ENCODE measurements at places on chromosomes 1 and 21.
A peak's percentile ranks its signal among the peaks of the same experiment; 100 is the strongest.

DNA sequence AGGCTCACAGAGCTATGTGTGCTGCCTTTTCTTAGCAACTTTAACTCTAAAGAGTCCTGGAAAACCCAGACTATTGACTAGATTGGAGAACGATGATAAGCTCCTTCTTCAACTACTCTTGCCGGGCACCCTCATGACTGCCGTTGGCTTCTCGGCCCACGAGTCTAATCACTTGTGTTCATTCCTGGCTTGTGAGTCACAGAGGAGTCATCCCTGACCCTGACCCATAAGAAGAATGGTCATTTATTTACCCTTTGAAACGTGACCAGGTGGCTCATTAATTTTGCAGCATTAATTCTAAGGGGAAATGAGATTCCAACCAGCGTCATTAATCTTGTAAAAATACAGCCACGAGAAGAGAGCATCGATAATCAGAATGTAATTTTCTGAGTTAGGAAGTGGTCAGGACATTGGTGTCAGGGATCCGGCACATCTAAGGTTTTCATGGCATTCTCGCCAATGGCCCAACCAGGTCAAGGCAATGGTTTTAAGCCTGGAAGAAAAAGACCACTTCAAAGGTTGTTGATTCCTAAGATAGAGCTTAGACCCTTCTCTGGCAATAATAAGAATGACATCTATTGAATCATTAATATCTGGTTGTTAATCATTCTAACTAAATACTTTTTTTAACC, 183.6 kb upstream of the RUNX1 start:
- DNase-seq: no peak

DNA sequence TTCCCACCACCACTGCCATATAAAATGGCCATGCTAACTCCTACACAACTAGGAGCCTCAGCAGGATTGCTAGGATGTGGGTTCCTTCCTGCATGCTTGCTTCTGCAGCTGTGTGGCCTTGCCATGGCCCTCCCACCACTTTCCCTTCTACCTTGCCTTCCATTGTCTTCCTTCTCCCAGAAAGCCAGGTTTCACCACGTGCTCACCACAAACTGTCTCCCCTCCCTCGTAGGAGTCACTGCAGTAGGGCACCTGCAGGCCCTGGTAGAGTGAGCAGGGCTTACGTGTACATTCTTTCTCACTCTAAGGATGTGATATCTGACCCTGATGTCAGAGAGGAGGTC, 3.7 kb downstream of the C1orf226 start:
- DNase-seq: no peak

DNA sequence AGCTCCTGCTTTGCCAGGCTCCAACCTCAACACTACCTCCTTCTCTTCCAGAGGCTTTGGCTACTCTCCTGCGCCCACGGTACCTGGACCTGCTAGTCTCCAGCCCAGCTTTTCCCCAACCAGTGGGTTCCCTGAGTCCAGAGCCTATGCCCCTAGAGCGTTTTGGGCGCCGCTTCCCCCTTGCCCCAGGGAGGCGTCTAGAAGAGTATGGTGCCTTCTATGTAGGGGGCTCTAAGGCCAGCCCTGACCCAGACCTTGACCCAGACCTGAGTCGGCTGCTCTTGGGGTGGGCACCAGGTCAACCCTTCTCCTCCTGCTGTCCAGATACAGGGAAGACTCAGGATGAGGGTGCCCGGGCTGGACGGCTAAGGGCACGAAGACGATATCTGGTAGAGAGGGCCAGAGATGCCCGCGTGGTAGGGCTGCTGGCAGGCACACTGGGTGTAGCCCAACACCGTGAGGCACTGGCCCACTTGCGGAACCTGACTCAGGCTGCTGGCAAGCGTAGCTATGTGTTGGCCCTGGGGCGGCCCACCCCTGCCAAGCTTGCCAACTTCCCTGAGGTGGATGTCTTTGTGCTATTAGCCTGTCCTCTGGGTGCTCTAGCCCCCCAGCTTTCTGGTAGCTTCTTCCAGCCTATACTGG, 1.6 kb downstream of the DPH2 start:
- DNase-seq: no peak

- no peak for DNase-seq
Measured at GRCh38 chr1:87760654-87761053, 432.0 kb downstream of the LMO4 start.

- DNase-seq: no peak
Measured at GRCh38 chr1:15322648-15323350, 75.8 kb downstream of the FHAD1 start.

GRCh38 chr1:108628665-108629064, 32.2 kb downstream of the HENMT1 start:
- no peak for DNase-seq

DNA sequence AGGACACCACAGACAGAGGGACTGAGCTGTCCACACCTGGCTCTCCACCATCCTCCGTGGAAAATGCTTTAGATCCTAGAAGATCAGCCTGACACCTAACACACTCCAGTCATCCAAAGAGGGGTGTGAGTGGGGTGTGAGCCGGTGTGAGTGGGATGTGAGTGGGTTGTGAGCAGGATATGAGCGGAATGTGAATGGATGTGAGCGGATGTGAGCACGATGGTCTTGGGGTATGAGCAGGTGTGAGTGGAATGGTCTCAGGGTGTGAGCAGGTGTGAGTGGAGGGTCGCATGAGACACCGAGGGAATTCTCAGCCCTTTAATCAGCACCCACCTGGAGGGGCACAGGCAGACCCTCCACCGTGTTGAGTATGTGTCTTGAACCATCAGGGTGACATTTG, 851 bp downstream of the TCP10L start:
- DNase-seq: no peak

DNA sequence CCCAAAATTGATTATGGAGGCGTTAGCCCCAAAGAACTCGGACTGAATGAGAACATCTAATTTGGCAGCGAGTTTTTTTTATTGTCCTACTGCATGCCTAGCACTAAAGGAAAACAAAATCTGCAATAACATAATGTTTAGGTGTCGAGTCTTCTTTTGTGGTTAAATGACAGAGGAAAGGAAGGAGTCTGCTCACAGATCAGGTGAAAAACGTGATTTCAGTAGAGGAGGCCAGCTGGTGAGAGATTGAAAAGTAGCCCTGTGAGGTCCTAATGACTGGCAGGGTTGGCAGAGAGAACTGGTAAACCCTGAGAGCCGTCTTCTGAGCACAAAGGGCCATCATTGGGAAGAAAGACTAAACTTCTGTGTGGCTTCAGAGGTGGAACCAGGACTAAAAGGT, 24.2 kb downstream of the WDTC1 start:
- DNase-seq: no peak

GRCh38 chr1:16921391-16922185, at the start of gene CROCC:
CROCC (plus strand) TSS chr1:16921931; CDS start chr1:16922019, 88 bp downstream.
- DNase-seq: peak; percentile 33

- no peak for DNase-seq
Measured at GRCh38 chr1:200245473-200245872, 164.4 kb downstream of the ZNF281 start.

DNA sequence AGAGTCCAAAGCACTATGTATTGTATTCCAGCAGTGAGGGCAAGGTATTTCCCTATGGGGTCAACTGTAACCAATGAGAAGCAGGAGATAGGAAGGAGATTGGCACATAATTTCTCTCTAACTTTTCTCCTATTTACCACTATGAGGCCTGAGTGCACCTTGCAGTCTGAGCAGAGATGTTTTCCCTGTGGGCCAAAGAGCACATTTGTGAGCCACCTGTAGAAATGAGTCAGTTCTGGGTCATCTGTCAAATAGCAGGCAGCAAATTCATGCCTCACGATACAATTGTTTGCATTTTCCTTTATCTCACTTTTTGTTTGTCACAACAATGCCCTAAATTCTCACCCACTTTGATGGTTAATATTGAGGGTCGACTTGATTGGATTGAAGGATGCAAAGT, 547.2 kb upstream of the NCAM2 start:
- no peak for DNase-seq

- DNase-seq: no peak
Measured at GRCh38 chr1:30853350-30853749, 55.2 kb downstream of the SDC3 start.

DNA sequence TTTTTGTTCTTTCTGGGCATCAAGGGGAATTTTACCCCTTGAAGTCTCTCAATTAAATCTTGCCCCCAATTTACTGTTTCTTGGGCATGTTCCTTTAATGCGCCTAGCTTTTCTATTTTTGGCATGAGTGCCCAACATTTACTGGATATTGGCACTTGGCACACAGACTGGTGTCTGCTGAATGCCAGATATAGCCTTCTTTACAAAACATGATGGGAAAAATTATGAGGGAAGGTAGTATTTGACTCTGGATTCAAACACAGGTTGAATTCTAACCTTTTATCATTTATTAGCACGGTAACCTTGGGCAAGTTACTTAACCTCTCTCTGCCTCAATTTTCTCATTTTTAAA, 88.3 kb upstream of the GPR52 start:
- no peak for DNase-seq

GRCh38 chr1:4166713-4167112, 266.6 kb upstream of the C1orf174 start:
- DNase-seq: no peak

DNA sequence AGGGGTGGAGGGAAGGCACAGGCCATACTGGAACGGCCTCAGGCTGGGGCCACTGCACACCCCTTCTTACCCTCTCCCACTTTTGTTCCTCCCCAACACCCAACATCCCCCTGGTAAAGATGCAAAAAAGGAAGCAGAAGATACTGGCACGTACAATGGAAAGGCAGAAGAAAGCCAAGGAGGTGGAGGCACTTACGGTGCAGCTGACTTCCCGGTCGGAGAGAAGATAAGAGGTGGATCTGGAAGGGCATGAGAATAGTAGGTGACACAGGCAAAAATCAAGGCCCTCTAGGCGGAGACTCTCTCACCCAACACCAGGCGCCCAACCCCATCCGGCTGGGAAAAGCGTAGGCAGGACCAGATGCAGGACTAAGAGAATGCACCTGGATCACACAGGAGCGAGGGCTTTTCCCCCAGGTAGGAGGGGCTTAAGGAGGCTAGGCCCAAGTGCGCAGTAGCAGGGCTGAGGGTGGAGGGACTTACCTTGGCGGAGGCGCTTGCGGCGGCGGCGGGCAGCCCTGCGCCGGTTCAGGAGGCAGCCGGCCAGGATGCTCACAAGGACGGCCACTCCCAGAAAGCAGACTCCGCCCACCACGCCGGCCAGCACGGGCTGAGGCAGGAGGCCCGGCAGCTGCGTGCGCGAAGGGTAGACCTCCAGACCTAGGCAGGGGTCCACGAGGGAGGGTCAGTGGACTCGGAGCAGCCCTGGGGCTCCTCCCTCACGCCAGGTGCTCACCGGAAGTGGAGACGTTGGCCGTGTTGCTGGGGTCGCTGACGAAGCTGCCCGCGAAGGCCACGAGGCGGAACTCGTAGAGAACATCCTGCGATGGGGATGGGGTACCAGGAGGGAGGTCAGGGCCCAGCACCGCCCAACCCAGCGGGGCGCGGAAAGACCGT, 4.1 kb upstream of the TAGLN2 start:
- no peak for DNase-seq

- no peak for DNase-seq
Measured at GRCh38 chr21:40595806-40596205, 251.2 kb downstream of the DSCAM start.

- peak; percentile 24 for DNase-seq
Measured at GRCh38 chr1:36109041-36109679, 15.9 kb downstream of the COL8A2 start.

GRCh38 chr1:28249013-28249865, 10.1 kb upstream of the SESN2 start:
- peak; percentile 37 for DNase-seq

DNA sequence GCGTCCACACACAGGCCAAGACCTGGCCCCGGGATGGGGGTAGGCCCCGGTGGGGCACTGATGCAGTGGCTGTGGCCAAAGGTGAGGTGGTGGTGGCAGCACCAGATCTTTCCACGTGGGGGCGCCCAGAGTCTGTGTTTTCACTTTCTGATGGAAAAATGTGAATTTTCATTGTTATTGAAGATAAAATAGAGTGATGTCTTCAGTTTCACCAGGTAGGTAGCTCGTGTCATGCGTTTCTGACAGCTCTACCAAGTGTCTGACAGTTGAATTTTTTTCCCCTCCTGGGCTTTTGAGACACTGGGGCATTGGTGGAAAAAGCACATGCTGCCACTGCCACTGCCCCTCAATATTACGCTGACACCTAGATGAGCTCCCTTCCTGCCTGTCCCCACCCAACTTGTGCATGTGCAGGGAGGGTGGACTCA, 40.0 kb upstream of the MAGOH start:
- peak; percentile 68 for DNase-seq

- no peak for DNase-seq
Measured at GRCh38 chr21:28454564-28455252, 538.0 kb downstream of the LTN1 start.

DNA sequence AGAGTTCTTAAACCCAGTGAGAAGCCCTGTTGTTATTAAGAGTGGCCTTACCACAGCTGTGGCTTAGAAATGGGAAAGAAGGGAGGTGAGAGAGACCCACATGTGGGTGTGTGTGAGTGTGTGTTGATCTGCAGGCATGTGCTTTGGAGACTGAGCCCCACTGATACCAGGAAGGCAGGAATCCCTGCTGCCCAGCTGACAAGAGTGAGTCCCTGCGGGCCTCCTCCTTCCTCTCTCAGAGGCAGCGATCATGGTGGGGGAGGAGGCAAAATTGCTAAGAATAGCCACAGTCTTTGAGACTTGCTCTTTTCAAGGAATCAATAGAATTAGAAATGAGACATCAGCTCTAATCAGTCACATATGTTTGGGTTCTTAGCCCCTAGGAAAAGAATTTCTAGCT, 87.0 kb upstream of the WARS2 start:
- no peak for DNase-seq

- no peak for DNase-seq
Measured at GRCh38 chr1:86296305-86297205, 99.6 kb downstream of the ODF2L start.

DNA sequence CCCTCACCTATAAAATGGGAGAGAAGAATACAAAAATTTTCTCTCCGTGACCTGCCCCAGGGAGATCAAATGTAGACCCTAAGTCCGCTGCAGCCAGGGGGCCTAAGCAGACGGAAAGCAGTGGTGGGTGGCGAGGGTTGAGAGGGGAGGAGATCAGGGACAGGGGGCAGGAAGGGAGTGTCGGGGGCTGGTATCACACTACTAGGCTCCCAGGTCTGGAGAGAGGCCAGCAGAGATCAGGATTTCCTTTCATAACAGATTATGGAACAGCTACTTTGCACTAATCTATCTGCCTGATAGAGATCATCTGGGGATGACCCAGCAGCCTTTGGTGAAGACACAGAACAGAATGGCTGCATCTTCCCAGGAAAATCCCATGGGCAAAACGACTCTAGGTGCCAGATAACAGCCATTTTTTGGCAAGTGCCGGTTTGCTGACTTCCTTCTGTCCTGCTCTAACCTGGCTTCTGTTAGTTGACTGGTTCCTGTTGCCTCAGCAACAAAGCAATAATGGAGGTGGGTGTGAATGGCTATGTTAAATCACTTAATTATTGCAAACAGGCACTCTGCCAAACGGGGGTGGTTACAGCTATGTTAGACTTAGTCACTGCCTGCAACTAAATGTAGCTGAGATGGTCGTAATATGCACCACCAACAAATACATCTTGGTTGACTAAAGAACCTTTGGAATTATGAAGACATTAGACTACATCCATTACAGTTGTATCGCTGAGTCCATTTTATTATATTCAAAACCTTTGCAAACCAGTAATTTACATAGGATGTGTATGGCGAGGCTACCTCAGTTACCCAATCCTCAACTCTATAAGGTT, 30.0 kb upstream of the EPS8L3 start:
- peak; percentile 83 for DNase-seq

All from CD4-positive, alpha-beta T cell treated with Interleukin-15 for 4 hours (primary cell).